Activated naive CD8-positive, alpha-beta T cell treated with anti-CD3 and anti-CD28 coated beads, Interleukin-2, amount 50 U/mL, for 24 hours (primary cell): ENCODE measurements at places on chromosomes 7 and 10.
A peak's percentile ranks its signal among the peaks of the same experiment; 100 is the strongest.

GRCh38 chr7:95491634-95492314 lies 6.0 kb downstream of the ASB4 start:
- DNase-seq, result no peak

DNA sequence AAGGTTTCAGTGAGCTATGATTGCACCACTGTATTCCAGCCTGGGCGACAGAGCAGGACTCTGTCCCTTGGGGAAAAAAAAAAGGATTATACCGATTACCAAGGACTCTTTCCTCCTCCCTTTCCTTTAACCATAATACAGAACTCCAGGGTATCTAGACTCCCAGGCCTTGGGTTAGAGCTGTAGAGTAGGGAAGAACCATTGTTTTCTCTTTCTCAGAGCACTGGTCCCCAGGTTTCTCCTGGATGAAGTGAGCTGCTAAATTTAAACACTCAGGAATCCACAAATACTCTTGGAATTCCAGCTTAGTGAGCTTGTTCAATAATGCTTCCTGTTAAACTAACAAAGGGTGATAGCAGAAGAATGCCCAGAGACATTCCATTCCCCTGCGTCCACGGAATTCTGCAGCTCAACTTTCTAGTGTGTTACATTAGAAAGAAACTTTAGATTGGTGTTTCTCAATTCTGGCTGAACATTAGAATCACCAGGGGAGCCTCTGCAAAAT lies 14.6 kb upstream of the RPEL1 start:
- DNase-seq, result no peak

GRCh38 chr10:4361581-4361980 lies 464.4 kb upstream of the AKR1E2 start:
- no peak for DNase-seq

- DNase-seq, result no peak
Observed at GRCh38 chr7:47352394-47352968, 229.4 kb downstream of the TNS3 start.

- peak; percentile 71 for DNase-seq
Observed at GRCh38 chr7:30445770-30446169, 32.8 kb downstream of the NOD1 start.
